Esophagus mucosa (tissue), 1 donor: ENCODE measurements at places on chromosomes 7 and 10. TPM values are rescaled to one million over a fixed set of nuclear protein-coding genes. Genes with fewer than 3 reads are reported as not detected.

EPDR1 gene
- total RNA-seq, result 0.64 TPM

DPYSL4 gene
- total RNA-seq, result 1.6 TPM

NXPH1 gene
- not detected for total RNA-seq

SEMA3C gene
- 9.5 TPM for total RNA-seq

CALCR gene
- not detected for total RNA-seq

JCAD gene
- total RNA-seq, result 2.3 TPM

PAX4 gene
- not detected for total RNA-seq

TRIM74 gene
- not detected for total RNA-seq

KEL gene
- 0.32 TPM for total RNA-seq

INMT gene
- 1.5 TPM for total RNA-seq

TLX1 gene
- not detected for total RNA-seq

TAS2R40 gene
- total RNA-seq, result not detected

FAM107B gene
- total RNA-seq, result 19.0 TPM

SPDYE5 gene
- total RNA-seq, result not detected

GJD4 gene
- total RNA-seq, result not detected

RET gene
- 0.20 TPM for total RNA-seq

PIP gene
- 0.56 TPM for total RNA-seq

SEPHS1 gene
- 31.4 TPM for total RNA-seq

CPED1 gene
- total RNA-seq, result 0.76 TPM

PRF1 gene
- total RNA-seq, result 0.28 TPM

CDNF gene
- total RNA-seq, result 1.2 TPM

IRF5 gene
- total RNA-seq, result 15.7 TPM

CHST15 gene
- 6.1 TPM for total RNA-seq

CCDC146 gene
- total RNA-seq, result 6.7 TPM

FAM131B gene
- 0.44 TPM for total RNA-seq
